ENCODE measurements at places on chromosomes 6 and 20. TPM values are rescaled to one million over a fixed set of nuclear protein-coding genes. Genes with fewer than 3 reads are reported as not detected.

DNA sequence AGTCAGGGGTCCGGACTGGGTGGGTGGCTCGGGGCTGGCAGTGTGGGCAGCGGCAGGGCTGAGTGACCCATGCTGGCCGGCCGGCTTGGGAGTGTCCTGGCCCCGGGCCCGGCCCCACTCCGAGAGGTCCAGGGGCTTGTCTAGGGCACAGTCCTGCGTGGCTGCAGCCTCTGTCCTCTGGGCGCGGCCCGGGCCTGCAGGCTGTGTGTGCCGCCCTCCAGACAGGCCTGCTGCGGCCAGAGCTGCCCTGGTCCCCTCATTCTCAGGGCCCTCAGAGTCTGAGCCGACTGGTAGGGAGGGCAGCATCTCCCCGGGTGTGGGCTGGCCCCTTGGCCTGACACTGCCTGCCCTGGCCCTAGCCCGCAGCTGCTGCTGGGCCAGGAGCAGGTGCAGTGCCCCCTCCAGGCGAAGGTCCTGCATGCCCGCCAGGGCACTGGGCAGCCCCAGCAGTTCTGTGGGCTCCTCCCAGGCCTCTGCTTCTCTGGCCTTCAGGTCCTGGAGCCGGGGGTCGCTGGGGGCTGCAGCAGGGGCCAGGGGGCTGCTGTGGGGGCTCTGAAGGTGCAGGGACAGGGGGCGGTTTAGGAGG, 6.9 kb upstream of the CABLES2 start:
- DNase-seq, result no peak

DNA sequence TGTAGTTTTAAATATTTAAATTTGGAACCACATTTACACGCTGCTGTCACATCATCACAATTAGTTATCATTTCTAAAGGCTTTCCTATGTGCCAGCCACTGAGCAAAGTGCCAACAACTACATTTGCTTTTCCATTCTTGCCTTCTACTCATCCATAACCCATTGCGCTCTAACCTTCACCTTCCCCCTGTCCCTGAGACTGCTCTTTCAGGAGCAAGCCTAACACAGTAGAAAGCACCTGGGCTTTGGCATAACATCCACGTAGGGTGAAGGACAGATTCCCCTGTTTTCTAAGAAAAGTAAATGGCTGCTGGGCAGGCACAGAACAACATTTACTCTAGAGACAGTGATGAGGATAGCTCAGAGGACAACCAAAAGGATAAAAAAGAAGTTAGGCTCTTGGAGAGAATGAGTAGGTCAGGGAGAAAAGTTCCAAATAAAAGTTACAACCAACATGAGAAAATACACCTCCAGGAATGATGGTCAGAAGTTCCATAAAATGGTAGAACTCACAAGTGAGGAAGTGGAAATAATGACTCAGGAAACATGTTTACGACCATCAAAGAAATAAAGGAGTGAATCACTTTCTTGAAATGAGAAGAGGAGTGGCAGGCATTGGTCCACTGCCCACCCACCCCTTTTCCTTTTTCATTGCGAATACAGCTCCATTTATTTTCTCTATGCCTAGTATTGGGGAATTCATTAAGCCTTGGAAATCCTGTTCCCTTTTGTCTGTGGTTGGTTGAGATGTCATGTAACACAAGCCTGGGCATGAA, 77.2 kb downstream of the PFDN4 start:
- DNase-seq, result no peak

The FAM83C gene
- not detected for total RNA-seq

The LGSN gene
- not detected for total RNA-seq

GRCh38 chr20:63701051-63701328, 4.5 kb downstream of the TNFRSF6B start:
- DNase-seq, result no peak

The TRIM27 gene
- 64.8 TPM for total RNA-seq

GRCh38 chr6:169555971-169556617, 145.7 kb downstream of the WDR27 start:
- DNase-seq, result no peak

DNA sequence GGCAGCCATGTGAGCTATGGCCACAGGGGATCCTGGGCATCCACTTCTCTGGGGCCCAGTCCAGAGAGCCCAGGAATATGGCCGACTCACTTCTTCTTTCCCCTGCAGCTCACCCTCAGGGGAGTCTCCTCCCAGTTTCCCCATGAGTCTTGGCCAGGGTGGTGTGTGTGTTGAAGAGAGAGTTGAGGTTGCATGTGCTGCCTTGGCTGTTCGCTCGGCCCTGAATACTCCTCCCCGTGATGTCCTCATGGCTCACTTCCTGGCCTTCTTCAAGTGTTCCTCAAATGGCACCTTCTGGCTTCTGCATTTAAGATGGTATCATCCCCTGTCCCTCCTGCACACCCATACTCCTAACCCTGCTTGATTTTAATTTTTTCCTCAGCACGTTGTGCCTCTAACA, 3.2 kb upstream of the TREML1 start:
- DNase-seq, result no peak

The OPRL1 gene
- 1.4 TPM for total RNA-seq

GRCh38 chr6:40588480-40588879, 1.3 kb upstream of the LRFN2 start:
- DNase-seq, result no peak

The PGBD1 gene
- 1.9 TPM for total RNA-seq

The TRIM40 gene
- not detected for total RNA-seq

- DNase-seq, result no peak
Observed at GRCh38 chr6:24911796-24912382, 23.9 kb downstream of the RIPOR2 start.

GRCh38 chr6:79335133-79335674, 100.7 kb upstream of the HMGN3 start:
- DNase-seq, result no peak

DNA sequence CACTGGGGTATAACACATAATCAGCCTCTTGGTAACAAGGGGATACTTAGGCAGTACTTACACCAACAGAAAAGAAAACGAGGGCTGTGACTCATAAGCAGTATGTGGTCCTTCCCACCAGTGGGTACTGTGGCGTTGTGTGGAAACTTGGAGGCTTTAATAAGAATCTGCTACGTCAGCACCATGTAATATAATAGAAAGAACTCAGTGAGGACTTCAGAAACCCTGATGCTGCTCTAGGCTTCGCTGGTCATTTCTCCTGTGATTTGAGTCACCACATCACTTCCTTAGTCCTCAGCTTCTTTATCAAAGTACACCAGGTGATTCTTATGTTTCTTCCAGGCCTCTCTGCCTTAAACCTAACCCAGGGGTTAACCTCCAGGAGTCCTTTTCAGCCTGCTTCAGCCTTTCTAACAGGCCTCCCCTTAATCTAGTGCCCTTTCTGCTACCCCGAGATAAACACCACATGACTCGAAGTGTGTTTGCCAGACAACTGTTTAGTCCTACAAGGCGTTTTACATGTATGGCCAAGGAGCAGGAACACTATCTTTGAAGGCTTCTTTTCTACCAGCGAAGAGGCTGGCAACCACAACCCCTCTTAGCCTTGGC, 68.5 kb downstream of the FYN start:
- DNase-seq, result no peak

DNA sequence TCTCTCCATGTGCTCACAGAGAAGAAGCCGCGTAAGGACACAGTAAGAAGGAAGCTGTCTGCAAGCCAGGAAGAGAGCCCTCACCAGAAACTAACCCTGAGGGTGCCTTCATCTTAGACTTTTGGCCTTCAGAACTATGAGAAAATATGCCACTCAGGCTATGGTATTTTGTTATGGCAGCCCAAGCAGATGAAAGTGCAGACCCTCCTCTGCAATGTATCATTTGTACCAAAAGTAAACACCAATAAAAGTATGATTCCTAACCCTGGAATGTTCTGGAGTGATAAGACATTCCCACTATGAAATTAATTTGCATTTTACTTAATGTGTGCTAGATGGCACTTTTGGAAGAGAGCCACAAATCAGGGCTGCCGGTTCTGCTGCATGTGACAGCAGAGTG, 594.3 kb downstream of the UTRN start:
- no peak for DNase-seq

DNA sequence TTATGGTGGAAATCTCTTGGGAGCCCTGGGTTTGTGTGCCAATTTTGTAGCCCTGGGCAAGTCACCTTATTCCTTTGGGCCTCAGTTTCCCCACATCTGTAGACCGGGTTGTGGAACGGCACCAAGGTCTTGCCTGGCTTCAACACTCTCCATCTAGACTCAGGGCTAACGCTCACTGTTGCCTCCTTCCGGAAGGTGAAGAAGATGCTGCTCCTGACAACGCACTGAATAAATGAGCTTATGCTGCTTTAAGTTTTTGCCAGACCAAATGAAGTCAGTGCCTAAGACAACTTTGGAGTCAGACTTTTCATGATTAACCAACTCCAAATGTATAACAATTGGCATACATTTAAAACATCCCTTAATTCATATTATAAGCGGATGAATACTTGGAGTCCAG, 53.1 kb downstream of the PSMG4 start:
- DNase-seq, result no peak

GRCh38 chr6:33993091-33993490, 152.8 kb downstream of the GRM4 start:
- DNase-seq, result no peak

- no peak for DNase-seq
Observed at GRCh38 chr6:4932228-4932903, 71.5 kb downstream of the RPP40 start.

The HLA-DQA1 gene
- 628 TPM for total RNA-seq

The AGPAT1 gene
- total RNA-seq, result 27.0 TPM

The PSMB8 gene
- 182 TPM for total RNA-seq

GRCh38 chr6:3918469-3918868, 69.3 kb downstream of the FAM50B start:
- DNase-seq, result no peak

DNA sequence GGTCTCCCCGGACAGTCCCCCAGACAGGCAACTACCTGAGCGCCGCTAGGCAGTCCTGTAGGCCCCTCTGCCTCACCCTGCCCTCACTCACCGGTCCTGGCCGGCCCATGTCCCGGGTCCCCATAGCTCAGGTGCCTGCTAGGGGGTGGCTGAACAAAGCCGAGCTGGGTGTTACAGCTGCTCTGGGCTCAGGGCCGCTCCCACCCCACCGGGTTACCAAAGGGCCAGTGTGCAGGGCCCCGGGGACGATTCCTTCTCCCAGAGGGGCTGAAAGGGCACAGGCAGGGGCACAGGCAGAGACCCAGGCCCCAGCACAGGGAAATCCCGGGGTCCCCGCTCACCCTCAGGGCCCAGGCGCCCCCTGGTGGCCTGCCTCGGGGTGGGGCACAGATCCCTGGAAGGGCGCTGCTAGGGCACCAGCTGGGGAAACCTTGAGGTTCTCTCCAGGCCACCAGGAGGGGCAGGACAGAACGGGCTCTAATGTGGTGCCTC, 118.4 kb downstream of the GRM4 start:
- peak; percentile 57 for DNase-seq

GRCh38 chr6:13302291-13302690, 26.0 kb downstream of the TBC1D7 start:
- DNase-seq, result no peak

- DNase-seq, result no peak
Observed at GRCh38 chr6:159953091-159953601, 15.7 kb upstream of the IGF2R start.

Data from activated B cell treated with CpG ODN at 0.5 μM for 24 hours (primary cell).